ENCODE measurements at places on chromosomes 4 and X.

DNA sequence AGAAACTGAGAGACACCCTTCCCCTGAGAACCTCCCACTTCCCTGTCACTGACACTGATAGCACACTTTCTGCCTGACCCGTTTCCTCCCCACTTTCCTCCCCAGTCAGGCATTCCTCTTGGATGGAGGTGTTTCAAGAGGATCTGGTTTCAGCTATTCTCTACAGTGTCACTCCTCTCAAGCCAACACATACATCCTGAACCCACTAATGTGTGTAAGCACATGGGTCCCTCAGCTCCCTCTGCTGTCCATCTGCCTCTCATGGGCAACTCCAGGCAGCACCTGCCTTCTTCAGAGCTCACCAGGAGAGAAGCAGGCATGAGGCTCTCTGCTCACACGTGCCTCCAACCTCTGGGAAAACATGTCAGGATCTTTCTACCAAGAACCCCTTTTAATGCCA lies 207.6 kb downstream of the NAF1 start:
- no peak for DNase-seq

DNA sequence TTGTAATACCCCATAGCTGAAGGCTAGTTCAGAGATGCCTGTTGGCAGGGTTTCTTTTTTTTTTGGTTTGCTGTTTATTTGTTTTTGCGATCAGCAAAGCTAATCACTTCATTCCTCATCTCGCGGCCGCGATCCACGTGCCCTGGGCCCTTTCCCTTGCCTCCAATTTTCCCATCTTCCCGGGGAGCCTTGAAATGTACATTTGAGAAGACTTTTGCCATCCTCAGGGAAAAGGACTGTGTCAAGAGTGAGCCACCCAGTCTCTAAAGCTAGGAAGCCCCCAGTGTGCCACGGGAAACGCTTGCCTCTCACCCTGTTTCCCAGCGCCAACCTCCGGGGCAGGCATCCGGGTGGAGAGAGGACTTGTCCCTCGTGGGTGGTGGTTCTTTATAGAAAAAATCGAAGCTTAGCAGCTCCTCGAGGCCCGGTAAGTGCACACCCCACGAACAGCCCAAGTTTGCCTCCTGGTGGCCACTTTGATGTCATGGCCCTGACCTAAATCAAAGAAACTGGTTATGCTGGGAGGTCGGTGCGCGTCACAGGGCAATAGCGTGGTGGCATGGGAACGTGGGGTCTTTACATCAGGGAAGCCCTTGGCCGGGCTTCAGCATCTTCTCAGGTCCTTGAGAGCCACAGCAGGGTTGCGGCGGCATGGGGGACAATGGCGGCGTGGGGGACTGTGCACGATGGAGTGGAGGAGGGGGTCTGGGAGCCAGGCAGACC lies 42.0 kb downstream of the MAP7D3 start:
- no peak for DNase-seq

- no peak for DNase-seq
These were observed 8.3 kb downstream of the PPP2R3B start for GRCh38 chrX:378443-378842.

GRCh38 chr4:108148316-108148715 lies 20.4 kb downstream of the LEF1 start:
- no peak for DNase-seq

DNA sequence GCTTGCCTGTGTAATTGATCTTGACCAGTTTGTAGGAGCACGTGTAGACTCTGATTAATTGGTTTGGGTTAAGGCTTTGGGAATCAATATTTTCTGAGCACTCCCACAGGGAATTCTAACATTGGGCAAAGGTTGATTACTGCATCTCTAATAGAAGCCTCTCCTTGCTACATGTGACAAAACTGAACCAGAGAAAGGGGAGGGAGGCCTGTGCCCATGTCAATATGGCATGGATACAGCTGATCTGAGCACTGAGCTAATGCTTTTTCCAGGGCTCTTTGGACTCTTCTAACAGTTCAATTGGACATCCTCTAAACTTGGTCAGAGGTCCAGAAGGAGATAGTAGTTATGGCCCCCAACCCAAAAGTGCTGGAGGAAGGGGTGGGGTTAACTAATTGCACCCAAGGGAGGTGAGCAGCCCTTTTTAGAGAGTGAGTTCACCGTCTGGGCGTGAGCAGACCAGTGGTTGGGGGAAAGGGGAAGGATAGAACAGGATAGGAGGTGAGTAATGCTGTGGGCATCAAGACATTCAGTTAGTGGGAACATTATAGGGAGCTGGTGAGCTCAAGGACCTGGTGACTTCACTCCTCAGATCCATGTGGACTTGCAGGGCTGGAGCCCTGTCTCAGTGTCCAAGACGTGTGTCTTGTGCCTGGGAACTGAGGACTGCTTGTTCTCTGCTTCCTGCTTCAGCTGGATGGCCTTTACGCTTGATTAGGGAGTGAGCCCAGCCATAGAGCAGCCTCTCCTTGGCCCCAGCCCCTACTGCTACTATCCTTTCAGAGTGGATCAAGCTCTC lies 22.8 kb downstream of the MSN start:
- DNase-seq, result no peak

DNA sequence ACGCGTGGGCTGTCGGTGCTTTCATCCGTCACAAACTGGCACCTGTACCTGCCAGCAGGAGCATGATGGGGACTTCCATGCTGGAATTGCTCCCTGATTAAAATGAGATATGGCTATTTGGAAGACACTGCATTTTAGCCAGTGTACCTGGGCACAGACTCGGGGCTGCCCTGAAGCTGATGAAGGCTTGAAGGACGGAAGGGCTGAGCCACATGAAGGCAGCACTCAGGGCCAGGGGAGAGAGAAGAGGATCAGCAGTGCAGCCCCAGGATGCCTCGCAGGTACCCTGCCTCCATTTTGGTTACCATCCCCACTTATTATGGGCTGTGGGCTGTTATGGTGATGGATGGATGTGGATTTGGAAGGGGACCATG lies 79.0 kb downstream of the CRMP1 start:
- no peak for DNase-seq

DNA sequence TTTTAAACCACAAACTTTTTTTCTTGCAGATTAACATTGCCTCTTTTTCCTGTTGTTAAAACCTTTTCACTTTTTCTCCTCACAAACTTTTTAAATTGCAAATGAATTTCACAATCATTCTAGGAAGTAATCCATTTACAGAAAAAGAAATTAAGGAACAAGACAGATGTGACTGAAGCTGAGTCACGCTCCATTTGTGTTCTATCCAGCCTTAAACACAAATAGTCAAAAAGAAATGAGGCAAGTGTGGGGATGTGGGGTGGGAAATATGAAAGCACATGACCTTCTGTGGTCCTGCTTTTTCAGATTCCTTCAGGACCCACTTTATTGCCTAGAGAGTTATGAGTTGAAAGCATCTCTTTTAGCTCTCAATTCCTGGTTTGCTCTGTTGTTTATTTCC lies 197.0 kb downstream of the ADGRL3 start:
- DNase-seq, result no peak

GRCh38 chr4:101253121-101253520 lies 94.2 kb downstream of the PPP3CA start:
- DNase-seq, result no peak

GRCh38 chrX:78665342-78665741 lies 6.2 kb upstream of the RTL3 start:
- DNase-seq, result no peak

GRCh38 chr4:77360451-77360850 lies 203.4 kb downstream of the CCNG2 start:
- DNase-seq, result no peak

GRCh38 chr4:7428261-7429068 lies 6.3 kb downstream of the PSAPL1 start:
- no peak for DNase-seq

DNA sequence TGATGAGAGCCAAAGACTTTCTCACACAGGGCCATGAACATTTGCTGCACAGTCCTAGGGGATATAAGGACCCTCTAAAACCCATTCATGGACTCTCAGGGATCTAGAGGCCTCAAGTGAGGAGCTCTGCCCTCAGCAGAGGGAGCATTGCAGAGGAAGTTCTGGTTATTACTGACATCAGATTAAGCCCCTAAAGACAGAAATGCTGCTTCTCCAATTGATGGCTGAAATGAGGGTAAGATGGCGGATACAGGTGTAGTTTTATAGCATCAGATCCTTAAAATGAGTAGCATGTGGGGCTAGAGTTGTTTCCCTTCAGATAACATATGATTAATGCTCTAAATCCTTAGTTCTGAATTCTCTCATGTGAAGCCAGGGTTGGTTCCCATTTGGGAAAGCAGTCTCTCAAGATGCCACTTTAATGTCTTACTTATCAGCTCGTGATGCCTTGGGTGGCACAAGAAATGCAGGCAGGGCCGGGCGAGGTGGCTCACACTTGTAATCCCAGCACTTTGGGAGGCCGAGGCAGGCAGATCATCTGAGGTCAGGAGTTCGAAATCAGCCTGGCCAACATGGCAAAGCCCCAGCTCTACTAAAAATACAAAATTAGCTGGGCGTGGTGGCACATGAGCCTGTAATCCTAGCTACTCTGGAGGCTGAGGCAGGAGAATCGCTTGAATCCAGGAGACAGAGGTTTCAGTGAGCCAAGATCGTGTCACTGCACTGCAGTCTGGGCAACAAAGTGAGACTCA lies 7.9 kb downstream of the RHOH start:
- no peak for DNase-seq

- no peak for DNase-seq
These were observed 259.7 kb downstream of the PPARGC1A start for GRCh38 chr4:23630110-23630509.

DNA sequence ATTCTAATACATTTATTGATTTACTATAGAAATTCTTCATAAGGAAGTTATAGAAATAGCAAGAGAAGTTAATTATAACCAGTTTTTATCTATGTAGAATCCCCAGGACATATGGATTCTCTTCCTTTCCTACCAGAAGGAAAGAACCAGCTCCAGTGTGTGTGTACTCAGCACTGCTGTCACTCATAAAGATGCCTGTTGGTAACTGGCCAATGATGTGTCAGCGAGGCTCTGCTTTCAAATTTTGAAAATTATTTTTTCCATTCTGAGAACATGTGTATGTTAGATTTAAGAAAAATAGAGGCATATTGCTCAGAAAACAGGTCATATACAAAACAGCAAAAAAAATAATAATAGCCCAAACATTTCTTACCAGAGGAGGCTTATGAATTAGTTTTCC lies 814.8 kb upstream of the IGFBP7 start:
- no peak for DNase-seq

DNA sequence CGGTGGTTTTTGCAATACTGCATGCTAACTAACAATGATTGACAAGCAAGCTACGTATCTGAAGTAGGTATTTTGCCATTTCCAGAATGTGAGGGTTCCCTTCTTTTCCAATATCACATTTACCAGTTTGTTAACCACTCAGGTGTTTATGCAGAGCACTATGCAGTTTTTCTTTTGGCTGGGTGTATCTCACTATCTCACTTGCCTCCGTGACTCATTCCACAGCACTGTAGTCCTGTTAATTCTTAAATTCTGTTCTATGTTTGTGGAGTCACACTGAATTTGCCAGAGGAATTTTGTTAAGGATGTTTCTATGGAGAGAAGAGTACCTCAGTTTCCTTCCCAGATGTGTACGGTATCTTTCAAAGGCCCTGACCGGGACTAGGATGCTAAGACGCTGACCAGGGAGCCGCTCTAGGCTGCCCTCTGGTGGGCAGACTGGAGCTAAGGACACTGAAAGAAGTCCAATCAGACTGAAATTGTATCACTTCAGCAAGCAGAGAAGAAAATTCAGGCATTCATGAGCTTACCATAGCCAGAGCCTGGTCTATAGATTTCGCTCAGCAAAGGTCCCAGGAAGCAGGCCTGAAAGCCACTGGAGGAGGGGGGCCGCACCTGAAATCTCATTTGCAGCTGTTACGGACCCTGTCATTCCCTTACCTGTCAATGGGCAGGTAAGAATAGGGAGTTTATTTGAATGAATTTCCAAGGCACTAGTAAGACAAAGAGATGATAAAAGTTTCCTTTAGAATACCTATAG lies 388.4 kb upstream of the SPOCK3 start:
- no peak for DNase-seq

All from stimulated activated CD4-positive, alpha-beta T cell treated with anti-CD3 and anti-CD28 coated beads, TNF-alpha, amount 100 ng/mL, for 24 hours (primary cell).